ENCODE measurements at places on chromosomes 1 and 21.
A peak's percentile ranks its signal among the peaks of the same experiment; 100 is the strongest.

GRCh38 chr1:154533952-154534844 is 24.3 kb downstream of the UBE2Q1 start:
- no peak for DNase-seq

DNA sequence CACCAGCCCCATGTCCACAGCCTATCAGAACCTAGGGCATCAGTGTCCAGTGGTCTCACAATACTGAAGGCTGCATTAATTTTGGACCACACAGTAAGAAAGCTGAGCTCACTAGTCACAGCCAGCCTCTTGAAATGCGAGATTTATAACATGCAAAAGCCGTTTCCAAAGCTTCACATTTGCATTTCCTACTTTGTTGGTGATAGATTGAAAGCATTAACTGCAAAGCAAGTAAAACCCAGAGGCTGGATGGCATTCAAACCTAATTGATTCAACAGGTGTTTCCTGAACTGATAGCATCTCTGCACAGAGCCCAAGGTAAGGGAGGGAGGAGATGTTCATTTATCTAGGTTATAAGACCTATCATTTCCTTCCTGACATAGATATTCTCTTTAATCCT is 410.1 kb downstream of the OMA1 start:
- no peak for DNase-seq

DNA sequence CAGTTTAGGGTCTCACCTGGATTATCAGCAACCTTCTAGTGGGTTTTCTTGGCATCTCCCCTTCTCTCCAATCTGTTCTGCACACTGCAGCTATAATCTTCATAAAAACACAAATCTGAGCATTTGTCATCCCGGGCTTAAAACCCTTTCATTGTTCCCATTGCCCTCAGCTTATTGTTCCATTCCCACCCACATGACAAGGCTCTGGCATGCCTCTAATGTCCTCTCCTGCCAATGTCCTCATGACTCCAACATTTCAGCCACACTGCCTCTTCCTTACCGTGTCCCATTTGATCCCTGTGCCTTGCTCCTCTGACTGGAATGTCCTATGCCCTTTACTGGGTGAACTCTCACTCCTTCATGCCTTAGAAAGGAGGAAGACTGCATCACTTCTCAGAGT is 7.5 kb upstream of the DPH2 start:
- DNase-seq, result no peak

GRCh38 chr1:8797216-8797615 is 20.2 kb downstream of the RERE start:
- no peak for DNase-seq

GRCh38 chr1:14253676-14254075 is 344.8 kb upstream of the KAZN start:
- no peak for DNase-seq

- DNase-seq, result no peak
These were observed 36.0 kb downstream of the FAM177B start for GRCh38 chr1:222772996-222773379.

GRCh38 chr1:209490013-209490412 is 93.5 kb upstream of the CAMK1G start:
- DNase-seq, result peak; percentile 10

GRCh38 chr1:54335011-54335754 is 71.0 kb downstream of the SSBP3 start:
- DNase-seq, result peak; percentile 42

- no peak for DNase-seq
These were observed 77.6 kb upstream of the PGBD5 start for GRCh38 chr1:230503726-230504125.

DNA sequence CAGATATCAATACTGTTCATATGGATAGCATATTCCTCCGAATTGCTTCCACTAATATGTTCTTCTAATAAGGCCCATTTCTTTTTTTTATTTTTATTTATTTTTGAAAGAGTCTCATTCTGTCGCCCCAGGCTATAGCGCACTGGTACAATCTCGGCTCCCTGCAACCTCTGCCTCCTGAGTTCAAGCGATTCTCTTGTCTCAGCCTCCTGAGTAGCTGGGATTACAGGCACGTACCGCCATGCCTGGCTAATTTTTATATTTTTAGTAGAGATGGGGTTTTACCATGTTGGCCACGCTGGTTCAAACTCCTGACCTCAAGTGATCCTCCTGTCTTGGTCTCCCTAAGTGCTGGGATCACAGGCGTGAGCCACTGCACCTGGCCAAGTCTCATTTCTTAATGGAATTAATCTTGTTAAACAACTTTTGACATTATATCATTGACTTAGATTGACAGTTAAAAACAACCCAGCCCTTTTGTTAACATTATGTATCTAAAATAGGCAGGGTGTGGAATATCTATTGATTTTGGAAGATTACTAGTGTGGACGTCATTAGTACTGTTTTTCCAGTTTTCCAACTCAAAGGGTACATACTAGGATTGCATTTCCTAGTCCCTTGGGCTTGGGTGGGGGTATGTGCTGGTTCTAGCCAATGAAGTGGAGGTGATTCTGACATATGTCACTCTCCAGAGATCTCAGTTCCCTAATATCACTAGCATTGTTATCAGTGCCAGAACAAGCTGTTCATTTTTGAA is 281.4 kb downstream of the GRIK1 start:
- DNase-seq, result no peak

DNA sequence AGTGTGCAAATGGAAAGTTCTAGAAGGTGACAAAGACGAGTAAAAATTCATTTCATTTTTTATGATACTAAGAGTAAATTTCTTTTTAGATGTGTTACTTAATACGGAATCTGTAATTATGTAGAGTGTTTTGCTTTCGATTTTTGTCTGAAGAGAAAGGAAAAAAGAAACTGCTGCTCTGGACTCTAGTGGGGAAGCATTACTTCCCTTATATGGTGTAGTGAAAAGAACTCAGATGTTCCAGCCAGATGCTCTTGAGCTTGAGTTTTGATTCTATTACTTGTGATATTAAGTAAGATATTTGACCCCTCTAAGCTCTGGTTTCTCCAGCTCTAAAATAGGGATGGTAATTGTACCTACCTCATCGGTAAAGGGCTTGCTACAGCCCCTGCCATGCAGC is 12.2 kb upstream of the GPR161 start:
- DNase-seq, result no peak

DNA sequence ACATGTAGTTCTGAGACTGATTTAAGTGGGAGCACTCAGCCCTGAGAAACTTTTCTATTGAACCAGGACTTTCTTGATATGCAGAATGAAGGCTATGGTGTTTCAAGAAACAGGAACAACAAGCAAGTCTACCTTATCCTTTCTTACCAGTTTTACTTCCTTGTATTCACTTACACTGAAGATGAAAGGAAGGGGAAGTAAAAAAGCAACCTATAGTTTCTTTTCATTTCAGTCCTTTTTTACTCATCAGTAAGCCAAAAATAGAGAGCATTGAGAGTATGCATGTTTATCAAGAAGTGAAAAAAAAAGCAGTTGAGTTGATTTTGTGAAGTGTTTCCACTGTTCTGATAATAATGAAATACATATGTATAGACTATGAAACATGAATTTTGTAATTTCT is 1010.3 kb downstream of the AMY1C start:
- no peak for DNase-seq

GRCh38 chr1:147794570-147794969 is 34.2 kb upstream of the GJA5 start:
- DNase-seq, result no peak

DNA sequence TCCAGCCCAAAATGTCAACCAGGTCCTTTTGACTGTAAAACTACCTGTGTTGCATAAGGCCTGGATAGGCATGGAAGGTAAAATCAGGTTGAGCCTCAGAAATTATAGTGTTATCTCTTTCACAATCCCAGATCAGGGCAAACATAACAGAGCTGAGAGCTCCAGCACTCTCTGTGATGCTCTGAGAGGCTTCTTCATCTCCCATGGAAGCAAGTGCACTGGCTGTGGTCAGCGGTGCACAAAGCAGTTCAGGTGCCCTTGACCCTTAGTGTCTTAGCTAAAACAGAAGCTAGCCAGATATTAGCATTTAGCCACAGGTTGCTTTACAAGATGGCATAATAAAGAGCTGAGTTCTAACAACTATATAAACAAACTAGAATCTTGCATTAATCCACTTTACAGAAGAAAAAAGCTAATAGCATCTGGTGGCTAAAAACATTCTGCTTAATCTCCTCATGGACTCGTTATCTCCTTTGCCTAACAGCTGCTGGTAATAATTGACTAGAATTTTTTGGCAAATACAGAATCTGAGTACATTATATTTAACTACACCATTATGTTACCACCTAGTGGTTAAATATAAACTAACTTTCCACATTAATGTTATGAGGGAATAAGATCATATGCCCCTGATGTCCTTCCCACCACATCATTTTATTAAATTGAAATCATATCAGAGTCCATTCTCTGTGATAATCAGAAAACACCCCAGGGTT is 25.6 kb upstream of the POGK start:
- no peak for DNase-seq

DNA sequence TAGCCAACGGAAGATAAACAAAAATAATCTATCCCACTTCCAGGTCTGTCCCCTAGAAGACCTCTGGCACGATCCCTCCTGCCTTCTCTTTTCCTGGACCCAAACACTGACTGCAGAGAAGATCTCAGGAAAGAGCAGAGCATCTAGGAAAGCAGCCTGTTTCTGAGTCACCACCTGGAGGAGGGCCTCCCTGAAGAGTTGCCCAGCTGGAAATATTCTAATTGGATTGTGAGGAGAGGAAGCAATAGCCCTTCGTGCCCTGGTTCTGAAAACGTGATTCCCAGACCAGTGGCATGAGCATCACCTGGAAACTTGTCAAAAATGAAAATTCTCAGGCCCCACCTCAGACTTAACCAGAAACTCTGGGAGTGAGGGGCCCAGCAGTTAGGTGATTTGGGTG is 411.1 kb downstream of the SETD4 start:
- peak; percentile 59 for DNase-seq
